Activated T-cell treated with anti-CD3 and anti-CD28 coated beads, Interleukin-2, amount 50 U/mL, for 24 hours (primary cell): ENCODE measurements at places on chromosomes 6 and 20.
A peak's percentile ranks its signal among the peaks of the same experiment; 100 is the strongest.

DNA sequence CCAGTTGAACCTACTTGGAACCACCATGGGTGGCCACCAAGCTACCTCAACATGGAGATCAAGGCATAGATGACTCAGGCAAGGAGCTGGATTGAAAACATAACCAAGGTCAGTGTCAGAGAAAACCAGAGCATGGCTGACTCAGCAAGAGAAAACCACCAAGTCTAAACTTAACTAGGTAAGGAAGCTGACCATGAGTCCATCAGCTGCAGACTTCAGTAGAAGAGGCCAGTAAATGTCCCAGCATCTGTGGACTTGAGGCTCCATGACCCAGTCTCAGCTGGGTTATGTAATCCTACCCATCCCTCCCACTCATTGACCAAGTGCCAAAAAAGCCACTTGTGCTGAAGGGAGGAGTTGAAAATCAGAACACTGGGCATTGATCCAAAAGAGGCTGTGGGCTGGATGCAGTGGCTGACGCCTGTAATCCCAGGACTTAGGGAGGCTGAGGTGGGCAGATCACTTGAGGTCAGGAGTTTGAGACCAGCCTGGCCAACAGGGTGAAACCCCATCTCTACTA, 93.7 kb upstream of the CBLN4 start:
- DNase-seq = no peak

- no peak for DNase-seq
Observed at GRCh38 chr6:88588938-88589337, 374.5 kb downstream of the RNGTT start.

- no peak for DNase-seq
Observed at GRCh38 chr6:46338131-46338530, 153.1 kb downstream of the RCAN2 start.

DNA sequence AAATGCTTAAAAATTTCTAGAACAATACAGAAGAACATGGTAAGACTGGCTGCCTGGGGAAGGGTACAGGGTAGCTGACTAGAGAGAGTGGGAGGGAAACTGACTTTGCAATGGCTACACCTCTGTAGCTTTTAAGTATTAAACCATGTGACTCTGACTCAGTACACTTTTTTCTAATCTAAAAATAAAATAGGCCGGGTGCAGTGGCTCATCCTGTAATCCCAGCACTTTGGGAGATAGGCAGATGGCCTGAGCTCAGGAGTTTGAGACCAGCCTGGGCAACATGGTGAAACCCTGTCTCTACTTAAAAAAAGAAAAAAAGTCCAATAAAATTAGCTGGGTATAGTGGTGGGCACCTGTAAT, 18.5 kb downstream of the ATP9A start:
- DNase-seq = no peak

- peak; percentile 46 for DNase-seq
Observed at GRCh38 chr20:63007646-63008488, 1.1 kb upstream of the BHLHE23 start.

DNA sequence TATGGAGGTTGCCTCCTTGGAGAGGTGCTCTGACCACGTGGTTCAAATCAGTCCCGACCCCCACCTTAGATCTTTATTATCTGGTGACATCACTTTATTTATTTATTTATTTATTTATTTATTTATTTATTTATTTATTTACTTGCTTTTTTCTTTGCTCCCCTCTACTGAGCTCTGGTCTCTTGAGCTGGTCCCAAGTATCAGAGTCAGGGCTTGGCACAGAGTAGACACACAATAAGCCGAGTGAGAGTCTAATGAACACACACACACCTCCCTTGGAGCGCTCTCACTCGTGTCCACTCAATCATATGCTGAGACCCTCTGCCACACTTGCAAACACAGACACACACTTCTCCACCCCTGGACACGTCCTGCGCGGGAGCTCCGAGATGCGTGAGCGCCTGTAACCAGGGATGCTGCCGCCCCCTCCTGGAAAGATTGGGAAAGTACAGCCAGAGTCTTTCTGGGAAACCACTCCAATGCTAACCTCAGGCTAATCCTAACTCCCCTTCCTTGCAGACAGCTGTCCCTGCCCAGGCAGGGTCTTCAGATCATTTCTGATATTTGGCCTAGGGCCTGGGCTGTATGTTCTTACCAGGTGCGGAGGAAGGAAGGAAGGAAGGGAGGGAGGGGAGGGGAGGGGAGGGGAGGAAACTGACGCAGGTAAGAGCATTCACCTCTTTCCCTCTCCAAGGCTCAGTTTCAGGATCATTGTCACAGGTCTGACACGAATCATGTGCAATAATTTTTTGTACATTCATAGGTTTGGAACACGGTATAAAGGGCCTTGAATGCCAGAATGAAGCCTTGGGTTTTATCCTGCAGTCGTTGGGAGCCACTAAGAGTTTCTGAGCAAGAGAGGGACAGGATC, 70.9 kb downstream of the STK35 start:
- DNase-seq = peak; percentile 81

DNA sequence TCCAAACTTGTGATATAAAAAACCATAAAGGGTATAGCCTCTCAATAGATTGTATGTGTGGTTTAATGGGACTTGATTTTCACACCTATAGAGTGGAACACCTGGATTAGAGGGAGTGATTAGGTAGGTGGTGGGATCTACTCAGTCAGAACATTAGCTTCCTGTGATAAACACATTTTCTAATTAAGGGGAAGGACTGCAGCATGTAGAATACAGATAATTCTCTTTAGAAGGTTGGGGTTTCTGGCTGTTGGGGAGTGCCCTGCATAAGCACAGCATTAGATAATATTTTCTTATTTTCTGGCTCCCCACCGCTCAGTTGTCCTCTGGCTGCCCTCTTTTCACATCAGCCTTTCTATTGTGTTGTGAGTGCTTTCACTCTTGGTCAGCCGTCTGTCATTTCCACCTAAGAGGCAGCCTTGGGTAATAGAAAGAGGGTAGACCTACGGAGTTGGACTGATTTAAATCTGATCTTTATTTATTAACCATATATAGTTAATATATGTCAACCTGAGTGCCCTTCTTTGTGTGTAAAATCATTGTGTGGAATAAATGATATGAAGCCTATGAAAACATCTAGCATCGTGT, 8.0 kb downstream of the CSE1L start:
- DNase-seq = no peak

GRCh38 chr20:63500902-63501817, 2.3 kb upstream of the EEF1A2 start:
- DNase-seq = no peak

- no peak for DNase-seq
Observed at GRCh38 chr6:121901432-121901831, 466.0 kb downstream of the GJA1 start.

GRCh38 chr6:130841128-130841728, 14.0 kb downstream of the SMLR1 start:
- no peak for DNase-seq

GRCh38 chr20:8414586-8415274, 282.7 kb downstream of the PLCB1 start:
- no peak for DNase-seq

- no peak for DNase-seq
Observed at GRCh38 chr6:36907781-36908180, 22.0 kb downstream of the C6orf89 start.

DNA sequence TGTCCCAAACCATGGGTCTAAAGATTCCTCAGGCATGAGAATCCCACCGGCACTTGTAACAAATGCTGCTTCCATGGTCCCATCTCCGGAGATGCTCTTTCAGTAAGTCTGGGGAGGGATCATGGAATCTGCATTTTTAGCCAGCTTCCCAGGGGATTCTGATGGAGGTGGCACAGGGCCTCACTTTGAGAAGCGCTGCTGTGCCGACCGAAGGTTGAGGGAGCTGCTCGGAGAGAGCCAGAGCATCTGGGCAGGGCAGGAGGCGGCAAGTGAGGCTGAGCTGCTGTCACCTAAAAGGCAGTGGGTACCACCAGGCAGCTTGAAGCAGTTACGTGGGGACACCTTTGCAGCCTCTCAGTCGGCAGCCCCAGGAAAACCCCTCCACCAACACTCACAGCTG, 100.2 kb upstream of the CDYL start:
- no peak for DNase-seq

DNA sequence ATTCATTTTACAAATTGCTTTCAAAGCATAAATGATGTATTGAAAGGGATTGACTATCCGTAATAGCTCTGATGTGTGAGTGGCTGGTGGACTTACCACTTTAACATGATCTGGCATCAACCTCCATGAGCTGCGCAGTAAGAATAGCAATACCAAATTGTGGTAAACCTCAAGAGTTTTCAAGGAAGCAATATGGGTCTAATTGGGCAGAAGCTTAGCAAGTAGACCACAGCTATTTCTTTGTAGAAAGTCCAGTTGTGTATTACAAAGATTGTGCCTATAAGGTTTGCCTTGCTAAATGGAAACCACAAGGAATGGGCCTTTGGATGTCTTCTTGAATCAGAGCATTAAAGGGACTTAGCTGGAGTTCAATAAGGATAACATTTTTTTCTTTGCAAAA, 736.6 kb downstream of the KIF16B start:
- no peak for DNase-seq

DNA sequence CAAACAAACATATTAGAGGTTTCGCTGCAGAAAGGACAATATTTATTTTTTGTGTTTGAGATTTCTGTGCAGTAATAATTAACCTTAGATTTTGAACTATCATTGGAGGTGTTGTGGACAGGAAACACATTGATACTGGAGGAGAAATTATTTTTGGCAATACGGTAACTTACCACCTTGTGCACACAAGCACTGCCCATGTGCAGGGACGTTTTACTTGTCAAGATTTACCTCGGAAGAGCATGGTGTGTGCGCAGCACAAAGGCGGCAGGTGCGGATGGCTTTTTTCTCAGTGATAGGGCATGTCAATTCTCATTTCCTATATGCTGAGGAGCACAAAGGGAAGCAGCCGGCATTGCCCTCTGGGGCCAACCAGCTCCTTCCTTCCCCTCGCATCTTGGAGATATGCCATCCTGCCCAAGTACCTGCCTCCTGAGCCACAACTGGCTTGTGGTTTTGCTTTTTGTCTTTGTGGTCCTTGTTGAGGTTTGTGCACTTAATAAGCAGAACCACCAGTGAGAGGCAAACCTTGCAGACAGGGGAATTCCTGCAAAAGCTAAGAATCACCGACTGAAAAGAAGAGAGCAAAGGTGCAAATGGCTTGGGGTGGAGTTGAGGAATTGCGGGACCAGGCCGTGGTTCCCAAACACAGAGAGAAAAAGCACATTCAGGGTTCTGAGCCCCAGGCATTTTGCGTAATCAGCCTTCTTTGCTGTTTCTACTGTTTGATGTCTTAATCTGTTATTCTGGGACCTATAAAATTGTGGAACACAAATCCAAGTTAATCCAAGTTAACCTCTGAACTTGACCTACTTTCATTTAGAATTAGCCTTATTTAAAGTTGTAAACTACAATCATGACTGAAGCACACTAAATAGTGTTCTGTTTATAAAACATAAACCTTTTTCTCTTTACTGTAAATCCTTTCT, 21.9 kb downstream of the SAMD5 start:
- DNase-seq = no peak

- no peak for DNase-seq
Observed at GRCh38 chr6:31268836-31269235, 3.1 kb downstream of the HLA-C start.

DNA sequence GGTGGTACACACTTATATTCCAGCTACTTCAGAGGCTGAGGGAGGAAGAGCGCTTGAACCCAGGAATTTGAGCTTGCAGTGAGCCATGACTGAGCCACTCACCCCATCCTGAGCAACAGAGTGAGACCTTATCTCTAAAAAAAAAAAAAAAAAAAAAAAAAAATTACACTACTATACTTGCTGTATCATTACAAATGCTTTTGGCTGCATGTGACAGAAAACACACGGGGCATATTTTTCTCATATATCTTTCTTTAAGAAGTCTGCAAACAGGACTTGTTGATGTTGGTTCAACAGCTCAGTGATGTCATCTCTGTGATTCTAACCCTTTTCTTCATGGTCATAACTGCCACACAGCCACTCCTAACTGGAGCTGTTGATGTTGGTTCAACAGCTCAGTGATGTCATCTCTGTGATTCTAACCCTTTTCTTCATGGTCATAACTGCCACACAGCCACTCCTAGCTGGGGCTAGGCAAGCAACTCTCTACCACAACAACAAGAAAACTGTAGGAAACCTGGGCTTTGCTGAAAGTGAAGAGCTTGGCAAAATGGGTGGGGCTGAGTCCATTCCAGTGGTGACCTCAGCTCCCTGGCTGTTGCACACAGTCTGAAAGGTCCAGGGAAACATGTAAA, 19.8 kb downstream of the MTFR2 start:
- DNase-seq = no peak

DNA sequence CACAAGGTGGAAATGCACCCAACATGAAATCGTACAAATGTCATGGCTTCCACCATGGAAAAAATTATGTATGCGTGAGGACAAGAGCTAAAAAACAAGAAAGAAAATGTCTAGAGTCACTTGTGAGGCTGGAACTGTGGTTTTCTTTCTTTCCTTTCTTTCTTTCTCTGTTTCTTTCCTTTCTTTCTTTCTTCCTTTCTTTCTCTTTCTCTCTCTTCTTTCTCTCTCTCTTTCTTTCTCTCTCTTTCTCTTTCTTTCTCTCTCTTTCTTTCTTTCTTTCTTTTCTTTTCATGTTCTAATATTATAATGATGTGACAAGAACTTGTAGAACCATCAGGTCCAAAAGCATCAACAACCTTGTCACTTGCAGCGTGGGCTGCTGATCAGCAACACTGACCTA, 28.4 kb downstream of the ZNF311 start:
- DNase-seq = no peak

DNA sequence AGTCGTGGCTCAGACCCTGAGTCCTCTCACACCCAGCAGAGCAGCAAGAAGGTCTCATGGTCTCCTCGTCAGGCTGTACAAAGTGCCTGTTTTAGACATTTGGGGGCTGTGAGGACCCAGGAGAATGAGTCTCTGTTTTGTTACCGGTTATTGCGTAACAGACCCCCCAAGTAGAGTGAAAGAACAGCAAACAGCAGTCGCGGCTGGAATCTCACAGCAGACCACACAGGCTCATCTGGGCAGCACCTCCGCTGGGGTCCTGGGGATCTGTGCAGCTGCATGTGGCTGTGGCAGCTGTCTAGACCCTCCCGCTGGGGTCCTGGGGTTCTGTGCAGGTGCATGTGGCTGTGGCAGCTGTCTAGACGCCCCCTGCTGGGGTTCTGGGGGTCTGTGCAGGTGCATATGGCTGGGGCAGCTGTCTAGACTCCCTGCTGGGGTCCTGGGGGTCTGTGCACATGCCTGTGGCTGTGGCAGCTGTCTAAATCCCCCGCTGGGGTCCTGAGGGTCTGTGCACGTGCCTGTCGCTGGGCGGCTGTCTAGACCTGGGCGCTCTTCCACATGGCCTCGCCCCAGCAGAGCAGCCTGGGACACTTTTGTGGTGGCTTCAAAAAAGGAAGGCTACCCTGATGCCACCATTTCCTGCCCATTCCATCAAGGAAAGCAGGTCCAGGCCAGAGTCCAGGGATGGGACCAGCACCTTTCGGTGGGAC, 24.7 kb downstream of the ENTPD6 start:
- DNase-seq = no peak

GRCh38 chr20:33667245-33667675, 517 bp downstream of the ACTL10 start:
- DNase-seq = peak; percentile 80

- DNase-seq = no peak
Observed at GRCh38 chr6:48630511-48630910, 519.5 kb upstream of the PTCHD4 start.
